ENCODE measurements at places on chromosomes 2 and 18. TPM values are rescaled to one million over a fixed set of nuclear protein-coding genes. Genes with fewer than 3 reads are reported as not detected.

ERMN gene
- 3.7 TPM for total RNA-seq

- no peak for DNase-seq
These were observed 5.4 kb downstream of the TTLL4 start for GRCh38 chr2:218716070-218716469.

DNA sequence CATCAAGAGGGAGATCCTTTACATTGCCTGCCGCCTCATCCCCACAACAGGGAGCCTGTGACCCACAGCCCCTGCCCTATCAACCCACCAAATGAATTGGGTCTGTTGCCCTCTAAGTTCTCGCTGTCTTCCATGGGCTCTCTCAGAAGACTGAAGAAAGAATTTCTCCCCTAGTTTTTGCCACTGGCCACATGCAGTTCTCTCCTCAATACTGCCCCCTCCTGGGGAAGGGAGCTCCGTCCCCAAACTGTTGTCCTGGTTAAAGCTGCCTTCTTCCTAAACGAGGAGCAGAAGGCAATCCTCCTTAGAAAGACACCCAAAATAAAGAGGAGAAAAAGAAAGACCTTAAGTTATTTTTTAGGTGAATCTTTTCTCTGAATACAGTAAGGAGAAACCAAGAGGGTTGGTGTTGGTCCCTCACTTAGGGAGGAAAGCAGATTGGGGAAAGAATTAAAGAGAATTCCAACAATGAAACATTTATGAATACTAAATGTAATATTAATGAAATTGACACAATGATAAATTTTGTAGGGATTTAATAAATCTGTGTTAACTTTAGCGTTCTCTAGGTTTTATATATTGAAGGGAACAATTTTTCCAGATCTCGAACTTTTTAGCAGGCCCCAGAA, 31.1 kb upstream of the SATB2 start:
- DNase-seq, result peak; percentile 49

GRCh38 chr18:73059280-73059679, 191.5 kb upstream of the NETO1 start:
- DNase-seq, result no peak

GRCh38 chr18:48787203-48788151, 163.3 kb downstream of the SMAD7 start:
- no peak for DNase-seq

Data from activated CD8-positive, alpha-beta memory T cell treated with anti-CD3 and anti-CD28 coated beads, Interleukin-2, amount 10 ng/mL, durations not matched to agents 7 days and 5 days (primary cell).